ENCODE measurements at places on chromosomes 2 and 18.

DNA sequence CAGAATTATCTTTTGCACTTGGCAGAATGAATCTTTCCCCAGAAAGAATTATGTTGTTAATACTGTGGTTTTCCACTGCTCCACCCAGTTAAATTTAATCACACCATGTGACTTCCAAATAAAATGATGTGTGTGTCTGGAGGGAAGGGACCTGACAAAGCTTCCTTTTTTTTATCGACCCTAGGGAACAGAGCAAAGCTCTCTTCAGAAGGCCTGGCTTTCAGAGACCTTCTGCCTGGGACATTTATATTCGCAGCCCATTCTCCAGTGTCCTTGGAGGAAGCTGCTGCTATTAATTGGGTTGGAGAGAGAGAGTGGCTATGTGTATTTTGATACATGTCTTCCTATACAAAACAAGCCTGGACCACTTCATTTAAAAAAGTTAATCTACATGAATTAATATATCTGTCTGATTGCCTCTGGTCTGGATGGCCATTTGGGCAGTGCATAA, 233.7 kb downstream of the PRKCE start:
- peak; percentile 50 for DNase-seq

DNA sequence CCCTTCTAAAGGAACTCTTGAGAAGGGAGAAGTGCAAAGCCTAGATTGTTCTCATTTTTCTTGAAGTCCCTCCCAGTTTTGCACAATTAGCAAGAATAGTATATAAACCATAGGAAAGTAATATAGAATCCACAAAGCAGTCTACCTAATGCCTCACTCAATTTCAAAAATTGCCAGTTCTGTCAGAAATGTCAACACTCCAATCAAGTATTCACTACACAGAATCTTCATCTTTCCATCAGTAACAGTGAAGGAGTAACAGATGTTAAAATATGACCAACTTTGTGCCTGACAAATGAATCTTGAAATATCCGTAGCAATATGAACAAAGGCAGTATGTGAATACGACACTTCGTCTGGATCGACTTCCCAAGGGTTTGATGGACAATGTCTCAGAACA, 56.3 kb downstream of the RBMS1 start:
- DNase-seq, result no peak

- DNase-seq, result no peak
Measured at GRCh38 chr2:60507211-60507965, 46.1 kb downstream of the BCL11A start.

DNA sequence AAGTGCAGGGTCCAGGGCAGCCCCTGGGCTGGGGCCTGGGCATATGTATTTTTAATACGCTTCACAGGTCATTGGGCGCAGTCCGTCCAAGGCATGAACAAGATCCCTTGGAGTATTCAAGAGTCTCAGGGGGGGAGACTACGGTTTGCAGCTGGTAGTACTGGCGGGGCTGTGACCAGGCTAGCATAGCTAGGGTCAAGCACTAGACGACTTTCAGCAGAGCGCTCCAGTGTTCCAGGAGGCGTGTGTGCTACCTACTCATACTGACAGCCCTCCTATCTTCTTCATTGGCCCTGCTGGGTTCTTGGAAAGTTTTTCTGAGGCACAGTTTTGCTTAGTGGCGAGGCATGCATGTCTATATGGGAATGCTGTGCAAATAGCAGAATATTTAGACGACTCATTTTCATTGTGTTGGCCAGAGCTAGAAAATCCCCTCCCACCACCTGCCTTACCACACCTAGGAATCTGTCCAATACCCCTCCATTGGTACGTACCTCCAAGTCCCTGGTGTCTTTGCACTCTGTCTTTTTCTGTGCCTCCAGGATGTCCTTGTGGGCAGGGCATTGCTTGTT, 68.2 kb downstream of the GLI2 start:
- DNase-seq, result no peak

DNA sequence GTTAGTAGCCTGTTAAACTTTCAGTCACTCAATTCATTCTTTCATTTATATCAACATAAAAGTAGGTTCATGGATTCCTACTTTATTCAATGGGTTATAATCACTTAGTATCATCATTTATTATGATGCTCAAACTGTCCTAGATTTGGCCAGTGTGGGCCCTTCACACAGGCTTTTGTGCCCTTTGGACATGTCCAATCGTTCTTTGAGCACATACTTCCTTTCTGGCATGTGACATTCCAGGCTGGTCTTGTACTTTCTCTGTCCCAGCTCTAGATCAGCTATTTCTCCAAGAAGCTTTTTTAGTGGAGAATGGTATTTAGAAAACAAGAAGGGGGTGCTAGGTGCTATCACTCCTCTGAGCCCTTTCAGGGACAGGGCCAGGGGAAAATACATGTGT, 11.5 kb downstream of the POLR1A start:
- no peak for DNase-seq

- peak; percentile 12 for DNase-seq
Measured at GRCh38 chr2:127003070-127003800, 103.7 kb downstream of the BIN1 start.

- no peak for DNase-seq
Measured at GRCh38 chr2:35463805-35464596, 891.6 kb upstream of the CRIM1 start.
